HTR-8/SVneo (cell line): ENCODE measurements at places on chromosomes 11 and 22.

DNA sequence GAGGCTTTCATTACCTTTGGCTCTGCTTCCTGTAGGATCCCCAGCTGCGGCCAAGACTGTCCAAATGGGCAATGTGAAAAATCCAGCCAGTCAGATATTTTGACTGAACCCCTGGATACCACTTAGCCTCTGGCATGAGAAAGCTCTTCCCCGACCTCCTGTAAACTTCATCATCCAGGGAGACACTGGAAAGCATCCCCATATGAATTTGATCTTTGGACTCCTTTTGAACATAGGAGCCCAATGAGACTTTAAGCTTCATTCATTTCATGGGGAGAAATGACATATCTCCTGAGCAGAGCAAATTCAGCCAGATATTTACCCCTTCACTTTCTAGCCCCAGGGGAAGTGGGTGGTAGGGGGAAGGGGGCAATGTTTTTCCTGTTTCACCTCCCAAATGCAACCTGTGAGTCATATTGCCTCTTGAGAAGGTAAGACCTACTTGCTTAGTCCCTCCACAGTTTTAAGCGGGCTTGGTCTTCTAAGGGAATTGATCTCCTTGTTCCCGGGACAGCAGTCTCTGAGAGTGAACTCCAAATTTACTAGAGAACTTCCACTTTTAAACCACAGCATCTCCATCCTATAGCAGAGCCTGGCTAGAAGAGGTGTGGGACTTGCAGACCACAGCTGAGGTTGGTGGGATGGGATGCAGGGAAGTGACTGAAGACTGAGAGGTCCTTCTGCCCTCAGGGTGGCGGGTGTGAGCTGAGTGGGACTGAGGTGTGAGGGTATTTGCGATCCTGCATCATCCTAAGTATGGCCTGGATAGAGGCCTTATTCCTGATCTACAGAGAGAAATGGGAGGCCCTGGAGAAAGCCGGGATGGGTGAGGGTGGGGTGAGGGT is 20.3 kb upstream of the POU2AF1 start:
- DNase-seq: no peak

DNA sequence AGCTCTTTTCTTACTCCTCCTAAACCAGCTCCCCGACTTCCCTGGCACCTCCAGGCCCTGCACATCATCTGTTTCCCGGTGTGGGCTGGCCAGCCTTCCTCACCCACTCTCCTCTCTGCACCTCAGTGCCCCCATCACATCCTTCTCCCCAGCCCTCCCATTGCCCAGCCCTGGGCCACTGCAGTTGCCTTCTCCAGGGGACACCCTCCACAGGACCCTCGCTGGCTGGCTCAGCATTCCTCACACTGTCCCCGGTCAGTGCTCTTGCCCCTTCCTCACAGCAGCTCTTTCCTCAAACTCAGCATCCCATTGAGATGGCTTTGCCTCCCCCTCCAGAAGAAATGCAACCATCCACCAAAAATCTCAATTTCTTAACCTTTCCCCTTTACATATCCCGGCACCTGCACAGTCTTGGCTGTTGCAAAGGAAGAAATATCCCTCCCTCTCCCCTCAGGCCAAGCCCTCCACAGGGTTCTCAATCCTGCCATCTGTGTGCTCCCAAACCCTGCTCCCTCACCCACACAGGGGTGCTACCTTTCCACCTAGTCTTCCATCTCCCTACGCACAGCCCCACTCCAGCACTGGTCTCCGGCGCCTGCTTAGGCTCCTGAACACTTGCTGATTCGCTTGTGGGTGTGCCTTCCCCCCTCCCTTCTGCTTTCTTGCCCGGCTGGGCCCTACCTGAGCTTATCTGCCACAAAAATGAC is 19.5 kb downstream of the RPL27A start:
- no peak for DNase-seq

- no peak for DNase-seq
Measured at GRCh38 chr22:30195245-30196140, 51.1 kb downstream of the LIF start.

DNA sequence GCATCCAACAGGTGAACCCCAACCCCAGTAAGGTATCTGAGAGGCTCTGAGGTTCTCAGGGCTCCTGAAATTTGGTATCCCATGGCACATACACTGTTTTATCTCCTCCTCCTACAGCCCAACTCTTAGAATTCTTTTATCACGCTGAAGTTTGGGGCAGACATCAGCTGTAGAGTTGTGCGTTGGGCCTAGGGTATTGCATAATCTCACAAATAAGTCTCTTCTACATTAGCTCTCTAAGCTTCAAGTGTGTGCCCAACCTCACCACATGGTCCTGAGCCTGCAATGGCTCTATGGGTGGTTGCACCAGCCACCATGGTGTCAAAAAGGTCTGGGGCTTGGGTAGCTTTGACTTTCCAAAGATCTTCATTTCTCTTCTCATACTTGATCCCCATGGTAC is 603.0 kb downstream of the BUD13 start:
- DNase-seq: no peak

GRCh38 chr11:43834286-43834685 is 46.3 kb upstream of the ALKBH3 start:
- no peak for DNase-seq

- no peak for DNase-seq
Measured at GRCh38 chr11:121643479-121644186, 190.9 kb upstream of the SORL1-AS1 start.

DNA sequence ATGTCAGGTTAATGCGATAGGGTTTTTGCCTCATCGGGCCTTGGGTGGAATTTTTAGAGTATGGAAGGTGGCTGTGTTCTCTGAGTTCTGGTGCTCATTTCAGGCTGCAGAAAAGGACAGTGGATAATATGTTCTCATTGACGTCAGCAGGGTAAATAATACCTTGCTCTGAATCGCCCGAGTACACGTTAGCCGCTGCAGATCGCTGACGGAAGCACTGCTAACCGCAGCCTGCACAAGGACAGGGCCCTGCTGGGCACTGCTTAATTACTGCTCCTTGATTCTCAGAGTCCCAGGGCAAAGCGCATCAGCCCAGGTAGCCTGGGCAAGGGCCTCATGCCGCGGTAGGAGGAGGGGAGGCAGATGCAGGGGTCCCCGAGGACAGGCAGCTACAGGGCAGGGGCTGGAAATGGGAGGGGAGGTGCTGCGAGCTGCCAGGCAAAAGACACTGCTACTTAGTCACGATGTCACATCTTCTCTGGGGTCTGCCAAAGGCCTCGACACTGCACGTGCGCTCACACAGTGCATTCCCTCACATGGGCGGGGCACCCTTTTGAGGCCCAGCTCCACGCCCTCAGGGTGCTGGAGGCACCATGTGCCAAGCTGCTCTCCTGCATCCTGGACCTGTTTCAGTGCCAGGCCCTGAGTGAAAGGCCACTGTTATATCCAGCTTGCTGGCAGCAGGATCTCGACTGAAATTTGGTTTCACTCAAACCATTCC is 35.2 kb downstream of the PPP2R1B start:
- no peak for DNase-seq

DNA sequence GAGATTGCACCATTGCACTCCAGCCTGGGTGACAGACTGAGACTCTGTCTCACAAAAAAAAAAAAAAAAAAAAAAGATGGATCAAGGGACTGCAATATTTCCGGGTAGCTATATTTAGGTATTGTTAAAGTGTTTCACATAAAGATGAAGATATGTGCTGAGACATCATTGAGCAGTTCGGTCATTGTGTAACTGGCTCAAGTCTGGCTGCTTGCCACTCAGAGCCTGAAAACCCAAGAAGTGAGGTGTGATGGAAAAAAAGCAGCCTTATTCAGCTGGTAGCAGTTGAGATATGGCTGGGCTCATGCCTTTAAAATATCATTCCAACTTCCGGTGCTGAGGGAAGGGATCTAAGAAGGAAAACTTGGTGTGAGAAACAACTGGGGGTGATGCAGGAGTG is 46.9 kb downstream of the LUZP2 start:
- DNase-seq: no peak

DNA sequence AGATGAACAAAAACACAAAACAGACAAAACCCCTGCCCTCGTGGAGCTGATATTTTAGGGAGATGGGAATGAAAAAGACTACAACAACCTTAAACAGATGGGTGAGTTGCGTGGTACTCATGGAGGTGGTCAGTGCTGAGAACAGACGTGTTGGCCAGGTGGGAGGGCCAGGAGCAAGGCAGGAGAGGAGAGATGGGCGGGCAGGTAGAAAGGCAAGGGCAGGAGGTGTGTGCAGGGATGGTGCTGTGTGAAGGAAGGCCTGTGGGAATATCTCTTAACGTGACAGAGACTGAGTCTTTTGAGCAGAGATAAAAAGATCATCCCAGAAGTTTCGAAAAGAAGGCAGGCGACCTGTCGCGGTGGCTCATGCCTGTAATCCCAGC is 7.0 kb downstream of the GAL start:
- no peak for DNase-seq

DNA sequence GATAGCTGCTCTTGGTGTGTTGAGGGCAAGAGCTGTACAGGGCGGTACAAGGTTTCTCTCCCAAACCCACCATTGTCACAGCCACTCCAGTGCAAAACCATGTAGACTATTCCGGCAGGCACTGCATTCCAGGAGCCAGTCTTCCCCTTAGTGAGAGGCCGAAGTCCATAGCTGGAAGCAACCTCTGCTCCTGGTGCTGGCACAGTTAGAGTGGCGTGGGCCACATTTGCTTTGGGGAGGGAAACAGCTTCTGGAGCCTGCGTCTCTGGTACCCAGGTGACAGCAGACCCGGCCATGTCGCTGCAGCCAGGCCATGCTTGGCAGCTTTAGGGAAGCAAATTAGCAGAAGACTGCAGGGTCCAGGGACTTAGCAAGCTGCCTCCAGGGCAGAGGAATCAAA is 788.0 kb downstream of the BRD1 start:
- no peak for DNase-seq
